ENCODE measurements at places on chromosomes 6 and 20.

DNA sequence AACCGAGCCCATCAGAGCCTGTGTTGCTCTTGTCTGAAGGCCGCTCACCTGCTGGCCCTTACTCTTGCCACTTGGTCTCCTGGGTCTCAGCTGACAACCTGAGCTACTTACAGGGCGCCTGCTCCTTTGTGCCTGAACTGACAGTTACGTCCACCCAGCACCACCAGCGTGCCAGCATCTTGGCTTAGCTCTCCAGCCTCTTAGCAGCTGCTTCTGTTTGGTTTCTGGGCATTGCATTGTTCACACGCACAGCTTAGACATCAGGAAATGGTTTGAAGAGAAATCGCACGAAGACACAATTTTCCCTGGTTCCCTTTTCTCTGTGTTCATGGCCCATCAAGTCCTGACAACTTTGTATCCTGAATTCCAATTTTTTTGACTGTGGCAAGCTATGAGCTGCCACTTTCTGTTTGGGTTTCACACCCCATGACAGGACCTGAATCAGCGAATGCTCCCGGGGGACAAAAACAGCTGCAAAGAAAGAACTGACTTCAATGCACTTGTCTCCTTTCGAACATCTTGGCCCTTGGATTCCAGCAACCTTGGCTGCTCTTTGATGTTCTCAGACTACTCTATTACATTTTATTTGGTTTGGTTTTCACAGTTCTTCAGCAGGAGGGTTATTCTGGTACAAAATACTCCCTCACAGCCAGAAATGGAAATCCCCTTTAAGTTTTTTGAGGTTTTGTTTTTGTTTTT is 45.2 kb upstream of the LY86 start:
- no peak for DNase-seq

GRCh38 chr6:82624251-82624650 is 260.6 kb downstream of the TPBG start:
- no peak for DNase-seq

GRCh38 chr6:82525775-82526495 is 162.3 kb downstream of the TPBG start:
- no peak for DNase-seq

GRCh38 chr20:19676202-19676601 is 81.9 kb upstream of the RIN2 start:
- no peak for DNase-seq

DNA sequence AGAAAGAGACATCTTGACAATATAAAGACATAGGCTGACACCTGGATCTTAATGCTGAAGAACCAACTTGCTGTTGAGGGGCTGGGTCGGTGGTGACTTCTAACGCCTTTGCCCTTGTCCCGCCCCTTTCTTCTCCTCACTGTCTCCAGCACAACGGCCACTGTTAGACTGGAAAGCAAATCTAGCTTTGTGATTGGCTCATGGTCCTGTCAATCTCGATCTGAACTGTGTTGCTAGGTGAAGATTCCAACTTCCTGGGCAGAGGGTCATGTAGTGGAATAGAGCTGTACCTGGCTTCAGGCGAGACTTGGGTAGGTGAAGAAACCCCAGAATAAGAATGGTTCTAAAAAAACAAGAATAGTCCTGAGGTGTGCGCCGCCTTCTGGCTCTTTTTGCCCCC is at the start of gene PGK2:
Gene PGK2, minus strand, starts transcription at position 110 of the 400 bp plus-strand sequence. Its CDS starts 98 bp downstream, at position 12.
- DNase-seq: no peak

DNA sequence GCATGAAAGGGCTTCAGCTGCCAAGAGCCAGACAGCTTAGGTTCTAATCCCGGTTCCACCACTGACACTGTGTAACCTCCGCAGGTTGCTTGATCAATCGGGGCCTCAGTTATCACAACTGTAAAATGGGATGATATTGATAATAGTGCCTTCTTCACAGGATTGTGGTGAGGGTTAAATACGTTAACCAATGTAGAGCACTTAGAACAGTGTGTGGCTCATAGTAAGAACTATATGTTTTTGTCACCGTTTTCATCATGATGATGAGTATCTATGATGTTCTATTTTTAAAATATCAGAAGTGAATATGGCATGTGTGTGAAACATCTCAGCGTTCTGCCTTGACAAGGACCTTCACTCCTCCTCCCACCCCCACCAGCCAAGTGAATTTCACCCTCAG is 10.3 kb upstream of the MAPK13 start:
- DNase-seq: no peak

DNA sequence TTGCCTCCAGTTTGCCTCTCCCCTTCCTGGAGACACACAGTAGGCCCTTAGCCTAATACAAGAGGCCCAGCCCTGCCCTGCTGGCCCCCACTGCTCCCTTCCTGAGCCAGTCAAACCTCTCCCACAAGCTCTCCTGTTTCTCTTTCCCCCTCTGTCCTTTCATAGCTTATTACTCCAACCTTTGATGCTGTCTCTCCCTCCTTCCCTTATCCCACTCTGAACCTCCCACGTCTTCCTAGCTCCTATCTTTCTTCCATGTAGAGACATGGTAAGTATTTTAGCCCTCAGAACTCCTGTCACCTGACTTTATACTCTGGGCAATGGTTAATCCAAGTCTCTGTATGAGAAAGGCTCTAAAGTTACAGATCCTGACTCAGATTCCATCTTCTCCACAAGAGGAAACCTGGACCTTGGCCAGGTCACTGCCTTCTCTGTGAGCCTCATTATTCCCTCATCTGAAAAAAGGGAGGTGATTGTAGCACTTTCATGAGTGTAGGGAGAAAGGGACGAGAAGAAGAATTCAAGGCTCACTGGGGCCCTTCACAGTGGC is 6.7 kb downstream of the TGIF2 start:
- DNase-seq: no peak

GRCh38 chr6:33164665-33165373 is 27.4 kb downstream of the COL11A2 start:
- DNase-seq: no peak

- DNase-seq: no peak
These were observed 75.1 kb downstream of the ARID1B start for GRCh38 chr6:156852147-156852857.

DNA sequence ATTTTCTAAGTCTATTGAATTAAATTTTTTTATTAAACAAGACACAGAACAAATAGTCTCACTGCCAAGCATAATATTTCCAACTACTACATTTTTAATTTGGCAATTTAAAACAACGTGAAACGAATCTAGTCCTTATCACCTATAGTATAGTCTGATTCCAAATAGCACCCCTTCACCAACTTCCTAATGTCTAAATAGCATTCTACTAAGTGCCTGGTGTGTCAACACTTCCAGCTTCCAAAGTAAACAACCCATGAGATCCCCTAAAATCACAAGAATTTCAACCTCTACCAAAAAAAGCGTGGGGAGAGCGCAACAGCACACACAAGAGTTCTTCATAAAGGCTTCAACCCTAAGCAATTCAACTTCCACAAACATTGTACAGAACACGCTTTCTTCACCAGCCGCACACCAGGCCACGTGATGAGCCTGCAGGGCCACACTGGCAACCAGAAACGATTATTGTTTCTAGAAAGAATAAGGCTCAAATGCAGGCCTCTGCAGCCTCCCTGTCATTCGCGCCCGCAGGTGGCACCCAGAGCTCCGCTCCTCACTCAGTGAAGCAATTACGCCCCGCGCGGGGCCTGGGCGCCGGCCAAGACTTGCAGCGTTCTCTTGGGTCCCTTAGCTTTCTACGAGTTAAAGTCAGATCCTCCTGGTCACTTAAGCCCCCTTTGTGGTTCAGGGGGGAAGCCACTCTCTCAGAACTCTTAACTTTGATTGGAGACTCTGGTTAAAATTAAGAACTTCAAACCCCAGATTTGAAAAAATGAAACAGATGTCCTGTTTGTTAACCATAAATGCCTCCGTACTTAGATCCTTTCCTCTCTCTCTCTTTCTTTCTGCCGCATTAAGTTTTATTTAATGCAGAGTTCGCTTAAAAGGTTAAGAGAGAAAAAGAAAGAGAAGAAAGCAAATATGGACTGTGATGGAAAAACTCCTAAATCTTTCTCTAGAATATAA is 18.3 kb downstream of the SIM1 start:
- no peak for DNase-seq

DNA sequence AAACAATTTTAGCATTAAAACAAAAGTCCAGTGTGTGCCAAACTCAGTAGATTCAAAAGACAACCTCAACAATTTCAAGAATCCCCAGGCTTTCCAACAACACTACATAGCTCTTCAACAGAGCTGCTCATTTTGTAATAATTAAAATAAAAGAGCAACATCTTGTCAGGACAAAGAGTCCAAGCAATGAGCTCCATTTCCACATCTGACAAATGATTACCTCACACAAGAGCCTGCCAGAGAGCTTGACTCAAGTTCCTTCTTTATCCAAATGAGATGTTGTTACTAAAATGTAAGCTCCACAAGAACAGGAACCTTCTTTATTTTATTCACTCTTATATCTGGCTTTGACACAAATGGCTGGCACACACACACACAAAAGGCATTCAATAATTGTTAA is 449.8 kb downstream of the HACE1 start:
- no peak for DNase-seq

DNA sequence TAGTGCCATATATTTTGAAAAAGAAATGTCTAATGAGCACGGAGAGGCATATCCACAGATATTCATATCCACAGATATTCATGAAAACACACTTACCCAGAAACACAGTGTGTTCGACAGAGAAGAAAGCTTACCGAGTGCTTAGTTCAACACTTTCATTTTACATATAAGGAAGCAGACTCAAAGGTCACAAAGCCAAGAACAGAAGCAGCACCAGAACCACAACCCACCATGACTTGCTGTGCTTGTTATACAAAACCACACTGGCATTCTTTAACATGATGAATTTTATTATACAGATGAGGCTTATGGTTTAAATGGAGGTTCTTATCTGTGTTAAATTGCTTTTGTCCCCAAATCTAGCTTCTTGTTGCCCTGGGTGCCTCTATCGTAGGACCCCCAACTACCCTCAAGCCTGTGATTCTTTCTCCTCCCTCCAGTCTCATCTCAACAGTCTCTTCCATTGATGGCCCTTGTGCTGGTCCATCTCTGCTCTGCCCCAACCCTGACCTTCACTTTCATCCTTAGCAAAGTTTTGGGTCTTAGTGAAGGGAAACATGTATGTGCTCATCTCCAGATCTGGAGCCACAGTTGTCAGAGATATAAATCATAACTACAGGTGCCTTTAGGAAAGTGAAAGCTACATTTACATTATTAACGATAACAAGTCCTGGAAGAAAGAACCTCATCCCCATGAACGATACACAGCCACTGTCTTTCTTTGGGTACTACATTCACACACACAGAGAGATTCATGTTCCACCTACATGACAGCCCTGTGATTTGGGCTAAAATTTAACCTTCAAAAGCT is 40.0 kb downstream of the SF3B5 start:
- no peak for DNase-seq

GRCh38 chr20:6295867-6296256 is 173.0 kb upstream of the FERMT1 start:
- no peak for DNase-seq

GRCh38 chr20:9417665-9418064 is 96.7 kb upstream of the LAMP5 start:
- no peak for DNase-seq

DNA sequence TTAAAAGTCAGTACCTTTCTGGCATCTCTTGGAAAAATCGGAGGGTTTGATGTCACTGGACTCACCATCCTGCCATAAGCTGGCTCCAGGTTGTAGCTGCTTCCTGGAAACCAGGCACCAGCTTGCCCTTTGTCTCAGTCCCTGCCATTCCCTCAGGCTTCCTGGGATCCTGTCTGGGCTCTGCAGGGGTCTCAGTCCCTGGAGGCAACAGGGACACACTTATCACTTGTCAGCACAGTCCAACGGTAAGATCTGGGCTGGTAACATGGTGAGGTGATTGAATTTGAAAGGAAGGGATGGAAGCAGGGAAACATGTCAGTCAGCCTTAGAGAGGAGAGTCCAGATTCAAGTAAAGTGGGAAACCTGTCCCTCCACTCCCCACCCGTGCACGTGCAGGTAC is 147.6 kb upstream of the ECI2 start:
- no peak for DNase-seq
